ENCODE measurements at places on chromosomes 1 and 21.
A peak's percentile ranks its signal among the peaks of the same experiment; 100 is the strongest.

GRCh38 chr1:52697795-52698674 is at the start of gene COA7:
Gene COA7 (minus strand): TSS chr1:52698347. CDS start chr1:52698326, 21 bp downstream.
- H3K27me3 ChIP-seq, result no peaks in the 10 kb centered on the region
- peaks cover 6% of the 10 kb centered on the region for H3K4me1 ChIP-seq
- DNase-seq, result peak; percentile 78
- peak within 1 kb of the TSS; percentile 72 for H3K4me3 ChIP-seq
- H3K36me3 ChIP-seq, result no peaks in the 10 kb centered on the region

GRCh38 chr21:31218830-31219608 is 125.0 kb downstream of the TIAM1 start:
- no peaks in the 10 kb centered on the region for H3K27me3 ChIP-seq
- no peak overlapping the region for H3K4me3 ChIP-seq
- DNase-seq, result peak; percentile 72
- H3K36me3 ChIP-seq, result no peaks in the 10 kb centered on the region
- no peak overlapping the region for H3K27ac ChIP-seq
- no peaks in the 10 kb centered on the region for H3K4me1 ChIP-seq

GRCh38 chr1:172406968-172407367 is 13.5 kb upstream of the C1orf105 start:
- H3K4me3 ChIP-seq, result no peak overlapping the region
- H3K27me3 ChIP-seq, result no peaks in the 10 kb centered on the region
- H3K4me1 ChIP-seq, result no peaks in the 10 kb centered on the region
- DNase-seq, result no peak

GRCh38 chr1:243490748-243491686 is 235.2 kb downstream of the SDCCAG8 start:
- no peak overlapping the region for H3K27ac ChIP-seq
- peaks cover 7% of the 10 kb centered on the region for H3K4me1 ChIP-seq
- peak; percentile 91 for DNase-seq
- H3K27me3 ChIP-seq, result no peaks in the 10 kb centered on the region

- no peaks in the 10 kb centered on the region for H3K36me3 ChIP-seq
- no peak overlapping the region for H3K27ac ChIP-seq
- no peaks in the 10 kb centered on the region for H3K27me3 ChIP-seq
- H3K4me3 ChIP-seq, result no peak overlapping the region
These were observed 295.4 kb upstream of the VAMP3 start for GRCh38 chr1:7475691-7476090.

- H3K36me3 ChIP-seq, result no peaks in the 10 kb centered on the region
- H3K4me1 ChIP-seq, result no peaks in the 10 kb centered on the region
- H3K27ac ChIP-seq, result no peak overlapping the region
- no peaks in the 10 kb centered on the region for H3K27me3 ChIP-seq
- peak; percentile 75 for DNase-seq
These were observed 536.4 kb downstream of the DPYD start for GRCh38 chr1:97384294-97384968.

Measured in fibroblast of lung (primary cell).